ENCODE measurements at places on chromosomes 5 and 9. TPM values are rescaled to one million over a fixed set of nuclear protein-coding genes. Genes with fewer than 3 reads are reported as not detected.

The PCDHGA2 gene
- polyA plus RNA-seq = not detected

The KIF4B gene
- polyA plus RNA-seq = not detected

- no peak for DNase-seq
Observed at GRCh38 chr5:120084543-120084870, 379.6 kb upstream of the PRR16 start.

GRCh38 chr9:135960411-135961276 lies 529 bp downstream of the UBAC1 start:
- no peak for DNase-seq

GRCh38 chr5:148179234-148179824 lies 11.0 kb downstream of the SPINK14 start:
- peak; percentile 3 for DNase-seq

DNA sequence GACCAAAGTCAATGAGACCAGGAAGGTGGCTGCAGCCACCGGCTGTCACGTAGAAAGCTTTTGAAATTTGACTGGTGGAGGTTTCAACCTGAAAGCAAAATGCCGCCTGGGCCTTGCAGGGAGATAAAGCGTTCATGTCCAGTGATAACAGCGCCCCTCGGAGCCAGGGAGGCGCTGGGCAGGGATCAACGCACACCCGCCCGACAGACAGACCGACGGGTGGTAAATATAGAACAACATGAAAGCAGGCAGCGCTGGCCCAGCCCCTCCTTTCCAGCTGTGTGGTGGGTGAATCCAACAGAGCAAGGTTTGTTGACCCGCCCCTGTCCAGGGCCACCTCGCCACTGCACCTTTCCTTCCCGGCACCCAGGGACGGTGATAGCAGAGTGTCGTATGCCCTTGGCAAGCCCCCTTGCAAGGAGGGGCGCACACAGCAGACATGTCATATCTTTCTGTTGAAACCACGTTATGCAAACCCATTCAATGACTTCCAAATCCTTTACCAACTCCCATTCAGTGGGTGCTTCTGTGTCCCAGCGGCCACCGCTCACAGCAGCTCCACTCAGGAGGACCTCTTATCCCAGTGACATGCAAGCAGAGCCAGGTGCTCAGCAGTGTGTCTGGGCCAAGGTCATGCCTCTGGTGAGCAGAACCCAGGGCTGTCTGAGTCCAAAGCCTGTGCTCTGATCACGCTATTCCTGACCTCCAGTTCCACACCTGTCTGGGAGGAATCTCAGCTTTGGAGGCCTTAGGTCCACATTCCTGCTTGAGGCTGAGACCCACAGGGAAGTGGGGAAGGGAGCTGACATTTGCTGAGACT lies 38.7 kb downstream of the NKX2-5 start:
- no peak for DNase-seq

GRCh38 chr9:99189887-99190596 lies 31.7 kb downstream of the ALG2 start:
- DNase-seq = no peak

DNA sequence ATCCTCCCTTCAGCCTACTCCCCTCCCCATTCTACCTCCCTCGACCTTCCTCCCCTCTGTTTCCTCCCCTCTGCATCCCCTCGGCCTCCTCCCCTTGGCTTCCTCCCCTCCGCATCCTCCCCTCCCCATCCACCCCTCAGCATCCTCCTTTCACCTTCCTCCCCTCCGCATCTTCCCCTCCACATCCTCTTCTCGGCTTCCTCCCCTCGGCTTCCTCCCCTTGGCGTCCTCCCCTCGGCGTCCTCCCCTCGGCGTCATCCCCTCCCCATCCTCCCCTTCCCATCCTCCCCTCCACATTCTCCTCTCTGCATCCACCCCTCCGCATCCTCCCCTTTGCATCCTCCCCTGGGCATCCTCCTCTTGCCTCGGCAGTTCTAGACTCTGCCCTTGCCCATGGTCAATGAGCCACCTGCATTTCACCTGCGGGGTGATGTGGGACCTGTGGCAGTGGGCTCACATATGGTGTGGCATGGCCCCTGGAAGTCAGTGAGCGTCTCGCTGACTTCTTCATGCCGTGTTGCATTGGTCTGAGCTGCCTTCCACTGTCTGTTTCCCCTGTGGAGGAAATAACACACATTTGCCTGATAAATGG lies 113.0 kb downstream of the WNK2 start:
- no peak for DNase-seq

DNA sequence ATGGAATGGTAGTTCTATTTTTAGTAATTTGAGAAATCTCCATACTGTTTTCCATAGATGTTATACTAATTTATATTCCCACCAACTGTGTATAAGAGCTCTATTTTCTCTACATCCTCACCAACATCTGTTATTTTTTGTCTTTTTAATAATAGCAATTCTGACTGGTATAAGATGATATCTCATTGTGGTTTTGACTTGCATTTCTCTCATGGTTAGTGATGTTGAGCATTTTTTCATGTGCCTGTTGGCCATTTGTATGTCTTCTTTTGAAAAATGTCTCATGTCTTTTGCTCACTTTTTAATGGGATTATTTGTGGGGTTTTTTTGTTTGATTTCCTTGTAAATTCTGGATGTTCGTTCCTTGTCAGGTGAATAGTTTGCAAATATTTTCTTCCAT lies 154.4 kb downstream of the ZSWIM6 start:
- DNase-seq = no peak

DNA sequence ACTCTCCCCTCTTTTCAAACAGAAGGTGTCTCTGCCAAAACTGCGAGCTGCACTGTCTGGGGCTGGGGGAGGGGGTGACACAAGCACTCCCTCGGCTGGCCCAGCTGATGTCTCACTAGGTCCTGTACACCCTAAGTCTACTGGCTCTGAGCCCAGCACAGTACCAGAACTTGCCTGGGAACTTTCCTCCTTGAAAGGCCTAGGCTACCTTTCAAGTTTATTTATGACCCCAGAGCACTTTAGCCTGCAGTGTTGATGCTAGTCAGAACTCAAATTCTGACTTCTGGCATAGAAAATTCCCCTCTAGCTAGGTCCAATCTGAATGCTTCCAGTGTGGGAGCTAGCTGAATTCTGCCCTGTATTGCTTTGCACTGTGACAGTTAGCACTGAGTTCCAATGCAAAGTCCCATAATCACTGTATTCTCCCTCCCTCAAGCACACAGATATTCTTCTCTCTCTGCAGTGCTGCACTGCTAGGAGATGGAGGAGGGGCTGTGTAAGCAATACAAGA lies 10.5 kb downstream of the LURAP1L start:
- no peak for DNase-seq

GRCh38 chr9:76704593-76705204 lies 59.5 kb upstream of the PCA3 start:
- DNase-seq = no peak

GRCh38 chr5:146877783-146878475 lies 628 bp downstream of the PPP2R2B start:
- peak; percentile 58 for DNase-seq

DNA sequence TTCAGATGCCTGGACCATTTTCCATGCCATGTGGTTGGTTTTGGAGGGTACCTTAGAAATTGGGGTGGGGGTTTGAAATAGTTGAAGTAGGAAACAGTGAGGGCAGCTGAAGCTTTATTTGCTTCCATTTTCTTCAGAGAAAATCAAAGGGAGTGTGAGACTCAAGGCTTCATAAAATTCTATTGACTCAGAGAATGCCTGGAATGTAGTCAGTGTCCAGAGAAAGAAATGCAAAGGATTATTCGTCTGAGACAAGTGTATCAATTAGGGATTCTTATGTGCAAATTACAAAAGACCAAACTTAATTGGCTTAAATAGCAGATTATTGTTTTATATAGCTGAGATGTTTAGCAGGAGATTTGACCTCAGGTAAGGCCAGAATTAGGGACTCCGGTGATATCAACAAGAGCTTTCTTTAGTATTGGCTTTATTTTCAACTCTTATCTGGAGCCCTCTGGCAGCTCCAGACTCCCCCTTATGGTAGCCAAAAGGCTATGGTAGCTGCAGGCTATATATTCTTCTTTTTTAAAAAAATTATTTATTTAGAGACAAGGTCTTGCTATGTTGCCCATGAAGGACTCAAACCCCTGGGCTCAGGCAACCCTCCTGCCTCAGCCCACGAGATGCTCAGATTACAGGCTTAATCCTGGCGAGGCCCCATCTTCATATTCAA lies 38.9 kb downstream of the PTTG1 start:
- no peak for DNase-seq

The ZNF454 gene
- polyA plus RNA-seq = not detected

The DMRT3 gene
- not detected for polyA plus RNA-seq

DNA sequence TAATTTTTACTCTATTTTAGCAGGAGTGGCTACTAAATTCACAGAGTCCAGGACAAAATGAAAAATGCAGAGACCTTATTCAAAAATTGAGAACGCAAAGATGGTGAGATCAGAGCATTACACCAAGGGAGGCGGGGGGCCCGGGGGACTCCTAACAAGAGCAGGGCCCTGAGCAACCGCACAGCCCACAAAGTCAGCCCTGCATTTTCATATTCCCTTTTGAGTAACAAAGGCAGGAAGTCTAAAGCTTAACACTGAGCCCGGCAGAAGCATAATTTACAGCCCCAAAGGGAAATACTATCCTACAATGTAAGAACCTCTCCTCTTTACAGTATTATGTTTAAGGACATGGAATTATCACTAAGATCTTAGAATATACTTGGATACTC lies 69.4 kb downstream of the TLE1 start:
- DNase-seq = no peak

The GGTA1 gene
- not detected for polyA plus RNA-seq

- DNase-seq = no peak
Observed at GRCh38 chr5:89948977-89949376, 460.6 kb downstream of the CETN3 start.

DNA sequence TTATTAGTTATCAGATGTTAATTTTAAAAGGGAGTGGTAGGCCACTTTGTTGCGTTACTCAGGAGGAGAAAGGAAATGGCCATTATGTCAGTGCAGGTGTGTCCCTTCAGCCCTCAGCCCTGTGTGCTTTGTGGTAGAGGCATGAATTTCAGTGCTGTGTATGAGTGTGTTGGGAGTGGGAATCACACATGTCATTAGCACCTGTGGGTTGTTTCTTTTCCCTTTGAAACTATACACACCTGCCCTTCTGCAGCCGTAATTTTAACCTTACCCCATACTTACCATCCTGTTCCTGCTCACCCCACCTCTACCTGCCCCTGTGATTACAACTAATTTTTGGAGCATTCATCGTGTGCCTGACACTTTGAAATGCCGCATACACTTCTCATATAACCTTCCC lies 156.4 kb downstream of the ARHGAP26 start:
- no peak for DNase-seq

DNA sequence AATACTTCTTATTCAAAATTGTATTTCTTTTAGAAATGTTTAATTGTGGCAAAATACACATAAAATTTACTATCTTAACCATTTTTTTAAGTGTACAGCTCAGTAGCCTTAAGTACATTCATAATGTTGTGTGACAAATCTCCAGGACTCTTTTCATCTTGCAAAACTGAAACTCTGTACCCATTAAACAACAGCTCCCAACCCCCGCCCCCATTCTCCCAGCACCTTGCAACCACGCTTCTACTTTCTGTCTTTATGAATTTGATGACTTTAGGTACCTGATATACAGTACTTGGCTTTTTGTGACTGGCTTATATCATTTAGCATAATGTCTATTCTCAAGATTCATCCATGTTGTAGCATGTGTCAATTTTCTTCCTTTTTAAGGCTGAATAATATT lies 2.8 kb upstream of the IL5 start:
- DNase-seq = no peak

- DNase-seq = no peak
Observed at GRCh38 chr9:94173632-94174031, 85.5 kb upstream of the ZNF169 start.

DNA sequence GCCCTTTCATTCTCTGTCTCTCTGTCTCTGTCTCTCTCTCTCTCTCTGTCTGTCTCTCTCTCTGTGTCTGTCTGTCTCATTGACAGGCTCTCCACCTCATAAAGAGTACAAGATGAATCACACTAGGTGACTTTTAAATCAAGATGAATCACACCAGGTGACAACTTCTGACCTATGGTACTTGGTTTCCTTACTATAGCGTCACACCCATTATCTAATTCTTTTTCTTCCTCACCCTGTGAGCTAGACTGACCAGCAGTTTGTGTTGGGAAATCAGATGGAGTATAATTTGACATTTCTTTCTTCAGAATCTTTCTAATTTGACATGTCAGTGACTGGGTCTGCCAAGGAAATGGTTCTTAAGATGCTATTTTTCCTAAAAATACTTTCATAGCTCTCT lies 232.9 kb downstream of the ARRDC3 start:
- DNase-seq = no peak

DNA sequence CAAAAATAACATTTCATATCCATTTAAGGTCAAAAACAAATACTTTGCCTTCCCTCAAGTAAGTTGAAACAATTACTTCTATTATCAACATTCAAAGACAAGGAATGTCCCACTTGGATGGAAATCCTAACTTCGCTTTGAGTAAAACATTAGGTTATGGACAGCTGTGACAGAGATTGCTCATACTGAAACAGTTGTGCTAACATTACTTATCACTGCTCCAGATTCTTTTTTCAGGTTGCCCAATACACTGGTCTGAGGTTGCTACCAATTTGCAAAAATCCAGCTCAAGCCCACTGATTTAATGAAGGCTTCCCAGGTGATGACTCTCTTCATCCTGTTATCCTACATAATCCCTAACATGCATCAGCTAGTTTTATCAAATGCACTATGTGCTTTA lies 98.3 kb downstream of the UBAP2 start:
- DNase-seq = no peak

- no peak for DNase-seq
Observed at GRCh38 chr5:81334304-81335061, 33.1 kb downstream of the ZCCHC9 start.
